Cerebellar cortex (tissue), 1 donor: ENCODE measurements at places on chromosomes 13 and 19.

GRCh38 chr13:94758436-94758960 is 46.2 kb upstream of the SOX21 start:
- DNase-seq = no peak

DNA sequence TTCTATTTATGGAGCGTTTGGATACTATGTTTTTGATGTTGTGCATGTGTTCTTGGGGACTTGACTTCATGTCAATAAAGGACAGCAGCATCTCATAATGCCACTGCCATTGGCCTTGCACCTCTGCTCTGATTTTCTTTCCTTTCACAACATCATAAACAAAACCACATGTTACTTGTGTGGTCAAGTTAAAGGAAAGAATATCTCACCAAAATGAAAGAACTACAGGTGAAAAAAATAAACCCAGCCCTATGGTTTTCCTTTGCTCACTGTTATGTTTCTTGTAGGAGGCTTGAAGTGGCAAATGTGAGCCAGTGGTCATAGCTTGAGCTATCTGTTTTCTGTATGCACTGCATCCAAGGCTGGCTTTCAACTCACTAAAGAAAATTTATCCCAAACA is 240.4 kb downstream of the KCNRG start:
- no peak for DNase-seq

- DNase-seq = no peak
These were observed 23.6 kb downstream of the CACNG6 start for GRCh38 chr19:54014920-54015560.

DNA sequence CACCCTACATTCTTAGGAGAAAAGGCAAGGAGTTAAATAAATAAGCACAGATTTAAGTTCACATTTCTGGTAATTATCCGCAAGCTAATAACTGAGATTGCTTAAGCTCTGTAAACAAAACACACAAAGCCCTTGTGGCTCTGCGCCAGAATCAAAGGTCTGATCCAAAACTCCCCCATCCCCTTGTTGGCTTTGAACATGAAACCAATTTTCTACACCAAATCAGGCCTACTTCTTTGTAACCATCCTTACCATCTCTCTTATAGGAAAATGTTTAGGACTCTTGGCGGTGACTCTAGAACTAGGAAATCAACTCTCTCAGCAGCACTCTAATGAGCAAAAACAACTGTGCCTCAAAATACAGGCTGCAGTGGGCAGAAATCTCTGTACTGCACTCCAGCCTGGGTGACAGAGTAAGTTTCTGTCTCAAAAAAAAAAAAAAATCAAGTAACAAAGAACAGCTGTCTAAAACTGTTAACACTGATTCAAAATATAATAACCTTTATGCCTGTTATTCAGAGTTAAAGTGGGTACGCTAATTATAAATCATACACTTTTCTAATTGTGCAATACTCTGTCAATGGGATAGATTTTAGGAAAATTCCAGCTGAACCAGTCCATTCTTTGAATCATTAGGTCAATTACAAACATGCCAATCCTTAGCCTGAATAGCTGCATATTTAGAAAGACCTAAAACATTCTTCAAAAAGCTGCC is 25.8 kb downstream of the ABCC4 start:
- DNase-seq = no peak

- no peak for DNase-seq
These were observed 618.7 kb upstream of the SGCG start for GRCh38 chr13:22562116-22562515.

- DNase-seq = no peak
These were observed 4.8 kb downstream of the TPT1 start for GRCh38 chr13:45336025-45336800.

- no peak for DNase-seq
These were observed 73.2 kb upstream of the RFC3 start for GRCh38 chr13:33744589-33745369.

GRCh38 chr13:106492588-106493475 is 42.6 kb downstream of the EFNB2 start:
- no peak for DNase-seq

GRCh38 chr19:43595605-43595998 is 332 bp downstream of the IRGQ start:
- DNase-seq = no peak

GRCh38 chr19:36851898-36852297 is 1.2 kb downstream of the ZNF345 start:
- no peak for DNase-seq

- DNase-seq = peak; percentile 28
These were observed at the start of gene TSEN34 for GRCh38 chr19:54191011-54191810. TSS of gene TSEN34 (plus strand) at chr19:54191308. CDS start at chr19:54191365, 57 bp downstream.

DNA sequence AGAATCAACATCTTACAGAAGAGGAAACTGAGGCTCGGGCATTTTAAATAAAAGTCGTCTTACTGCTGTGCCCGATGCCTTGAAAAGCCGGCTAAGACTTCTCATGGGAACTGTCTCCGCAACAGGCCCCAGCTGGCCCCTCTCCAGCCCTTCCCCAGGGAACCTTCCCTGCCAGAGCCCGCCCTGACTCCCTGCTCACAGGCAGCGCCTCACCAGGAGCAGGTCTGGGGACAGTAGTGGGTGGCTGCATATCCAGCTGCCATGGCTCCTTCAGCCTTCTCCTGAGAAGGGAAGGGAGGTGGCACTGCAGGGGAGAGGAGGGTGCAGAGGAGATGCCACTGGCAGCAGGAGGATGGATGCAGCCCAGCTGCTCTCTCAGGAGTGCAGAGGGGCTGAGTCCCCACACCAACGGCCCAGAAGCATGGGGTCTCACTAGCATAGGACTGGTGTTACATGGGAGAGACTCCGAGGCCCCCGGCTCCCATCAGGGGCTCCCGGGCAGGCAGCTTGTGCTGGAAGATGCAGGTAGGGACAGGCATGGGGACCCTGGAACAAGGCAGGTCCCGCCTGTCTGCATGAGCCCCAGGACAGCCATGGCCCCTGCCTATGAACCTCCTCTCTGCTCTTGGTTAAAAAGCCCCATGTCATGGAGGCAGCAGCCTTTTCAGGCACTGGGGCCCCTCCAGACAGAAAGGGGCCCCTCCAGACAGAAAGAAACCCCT is 216.4 kb upstream of the SGCG start:
- DNase-seq = no peak

- peak; percentile 99 for DNase-seq
These were observed 155.9 kb upstream of the KLF12 start for GRCh38 chr13:74289861-74290773.

DNA sequence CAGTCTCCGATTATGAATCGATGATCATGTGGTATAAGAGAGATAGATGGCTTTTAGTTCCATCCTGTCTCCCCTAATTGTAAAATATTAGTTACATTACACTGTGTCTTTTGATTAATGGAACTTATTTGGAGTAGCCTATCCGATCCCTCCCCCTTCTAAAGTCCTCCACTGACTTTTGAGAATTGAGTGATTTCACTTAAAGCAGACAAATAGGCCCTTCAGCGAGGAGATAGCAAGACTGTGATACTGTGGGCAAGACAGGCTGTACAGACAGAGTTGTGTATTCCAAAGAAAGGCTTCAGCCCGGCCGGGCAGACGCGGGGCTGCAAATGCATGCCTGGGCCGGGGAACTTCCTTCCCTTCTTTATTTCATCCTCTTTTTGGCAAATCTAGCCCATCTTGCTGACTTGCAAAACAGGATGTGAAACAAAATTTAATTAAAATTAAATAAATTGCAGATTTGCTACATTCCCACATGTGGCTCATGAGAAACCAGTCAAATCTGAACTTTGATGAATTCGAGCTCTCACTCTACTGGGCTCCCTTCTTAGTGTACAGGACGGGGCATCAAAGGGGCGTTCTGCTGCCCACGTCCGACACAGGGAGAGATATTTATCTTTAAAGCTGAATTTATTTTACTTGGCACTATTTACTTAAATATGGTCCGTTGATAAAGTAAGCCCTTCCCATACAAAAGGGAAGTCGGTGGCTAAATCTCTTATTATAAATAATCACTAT is 314.8 kb downstream of the ZNF536 start:
- DNase-seq = no peak

GRCh38 chr13:29483211-29483610 is 112.3 kb downstream of the SLC7A1 start:
- DNase-seq = peak; percentile 63

DNA sequence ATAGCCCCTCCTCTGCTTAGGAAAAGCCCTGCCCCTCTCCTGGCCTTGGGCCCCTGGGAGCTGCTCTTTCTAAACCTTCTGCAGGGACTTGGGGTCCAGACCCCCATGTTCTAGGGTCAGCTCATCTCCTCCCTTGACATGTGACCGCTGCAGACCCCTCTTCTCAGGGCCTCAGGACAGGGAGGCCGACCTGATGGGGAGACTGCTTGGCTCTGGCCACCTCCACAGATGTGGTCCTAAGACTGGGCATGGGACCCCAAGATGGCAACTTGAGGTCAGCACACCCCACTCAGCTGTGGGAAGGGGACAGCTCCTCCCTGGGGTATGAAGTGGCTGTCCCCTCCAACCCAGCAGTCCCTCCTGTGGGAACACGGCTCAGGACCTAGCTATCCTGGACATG is 3.9 kb upstream of the SIX5 start:
- no peak for DNase-seq

DNA sequence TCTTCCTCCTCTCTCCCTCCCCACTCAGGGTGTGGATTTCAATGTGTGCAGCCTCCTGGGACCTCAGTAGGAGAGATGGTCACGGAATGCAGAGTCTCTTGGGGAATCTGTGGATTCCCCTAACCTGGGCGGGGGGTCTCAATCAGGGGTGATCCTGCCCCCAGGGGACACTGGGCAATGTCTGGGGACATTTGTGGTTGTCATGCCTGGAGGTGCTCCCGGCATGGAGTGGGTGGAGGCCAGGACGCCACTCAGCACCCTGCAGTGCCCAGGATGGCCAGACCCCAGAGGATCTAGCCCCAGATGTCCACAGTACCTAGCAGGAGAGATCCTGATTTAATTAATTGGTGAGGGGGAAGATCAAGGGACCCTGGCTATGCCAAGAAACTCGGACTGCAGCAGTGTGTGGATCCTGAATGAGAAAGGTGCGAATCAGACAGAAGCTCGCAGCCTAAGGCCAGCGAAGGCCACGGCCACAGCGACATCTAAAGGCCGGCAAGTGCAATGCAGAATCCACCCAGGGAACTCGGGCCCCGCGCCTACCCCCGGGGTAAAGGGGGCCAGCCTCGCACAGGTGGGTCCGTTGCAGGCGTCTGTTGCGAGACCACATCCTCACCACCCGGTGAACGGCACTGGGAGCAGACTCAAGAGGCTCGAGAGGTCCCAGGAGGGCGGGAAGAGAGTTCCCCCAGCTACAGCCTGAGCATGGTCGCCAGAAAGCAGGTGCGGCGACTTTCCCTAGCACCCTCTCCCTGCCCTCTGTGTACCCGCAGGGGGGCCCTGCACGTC is 88.8 kb downstream of the GNG7 start:
- no peak for DNase-seq

DNA sequence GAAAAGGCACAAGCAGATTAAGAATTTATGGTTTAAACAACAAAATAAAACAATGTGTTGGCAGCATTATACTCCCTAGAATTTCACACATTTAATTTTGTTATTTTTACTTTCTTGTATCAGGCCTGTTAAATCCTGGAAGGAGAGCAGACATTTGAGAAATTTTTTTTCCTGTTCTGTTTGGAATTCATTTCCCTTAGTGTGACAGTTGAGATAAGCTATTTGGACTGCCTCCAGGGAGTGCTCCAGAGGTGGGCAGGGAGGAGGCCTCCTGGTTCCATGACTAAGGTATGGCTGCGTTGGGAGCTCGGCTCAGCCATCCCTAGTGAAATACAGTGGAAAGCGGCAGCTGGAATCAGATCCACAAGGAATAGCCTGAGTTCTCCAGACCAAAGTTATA is 185.7 kb downstream of the KCNRG start:
- no peak for DNase-seq
